ENCODE measurements at places on chromosomes 1 and 21.

DNA sequence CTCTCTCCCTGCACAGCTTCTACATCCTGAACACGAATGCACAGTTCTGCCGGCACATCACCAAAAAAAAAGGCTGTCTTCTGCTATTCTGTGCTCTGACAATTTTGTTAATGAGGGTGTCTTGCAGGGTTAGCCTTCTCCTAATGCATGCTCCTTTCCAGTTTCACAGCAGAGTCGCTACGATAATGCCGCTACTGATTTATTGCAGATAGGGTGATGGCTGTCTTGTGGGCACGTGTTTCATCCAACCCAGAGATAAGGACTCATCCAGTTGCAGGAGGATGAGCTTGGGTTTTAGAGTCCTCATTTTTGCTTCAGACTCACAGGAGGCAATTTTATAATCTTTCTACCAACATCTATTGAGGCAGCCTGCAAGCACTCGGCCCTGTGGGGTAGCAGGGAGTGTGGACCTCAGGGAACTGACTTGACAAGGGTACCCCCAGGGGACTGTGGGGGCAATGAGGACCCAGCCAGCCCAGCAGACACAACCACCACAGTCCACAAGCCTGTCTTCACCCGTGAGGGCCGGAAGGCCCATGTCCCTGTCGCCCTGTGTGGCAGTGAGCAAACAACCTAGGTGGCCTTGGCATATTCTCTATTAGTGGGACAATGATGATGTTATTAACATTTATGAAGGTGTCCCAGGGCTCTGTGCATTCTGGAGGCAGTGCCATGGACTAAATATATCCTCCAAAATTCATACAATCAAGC lies 15.4 kb upstream of the UTS2 start:
- no peak for DNase-seq

DNA sequence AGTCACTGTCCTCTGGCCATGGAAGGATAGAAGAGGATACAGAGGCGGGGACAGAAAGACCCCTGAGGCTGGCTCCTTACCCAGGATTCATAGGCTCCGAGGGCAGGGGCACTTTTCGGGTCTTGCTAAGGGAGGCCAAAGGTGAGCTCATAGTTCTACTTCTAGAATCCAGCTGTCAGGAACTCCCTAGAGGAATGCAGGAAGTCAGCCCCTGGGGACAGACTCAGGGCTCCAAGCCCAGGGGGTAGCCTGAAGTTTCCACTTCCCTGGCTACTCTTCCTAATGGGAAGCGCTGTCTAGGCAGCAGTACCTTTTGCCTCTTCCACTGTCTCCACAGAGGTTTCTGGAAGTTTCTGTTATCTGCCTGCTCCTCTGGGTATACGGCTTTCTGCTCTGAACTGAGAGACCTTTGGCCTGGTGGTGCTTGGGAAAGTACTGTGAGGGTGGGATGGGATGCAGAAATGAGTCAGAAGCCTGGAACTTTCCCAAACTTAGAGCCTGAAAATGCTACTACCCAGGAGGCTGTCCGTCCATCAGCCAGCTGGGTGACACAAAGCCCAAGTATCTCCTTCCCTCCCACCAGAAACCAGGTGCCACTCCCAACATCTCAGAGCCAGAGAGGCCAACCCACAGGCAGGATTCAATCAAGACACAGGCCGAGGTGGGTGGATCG lies 3.6 kb downstream of the UBXN11 start:
- DNase-seq: no peak

DNA sequence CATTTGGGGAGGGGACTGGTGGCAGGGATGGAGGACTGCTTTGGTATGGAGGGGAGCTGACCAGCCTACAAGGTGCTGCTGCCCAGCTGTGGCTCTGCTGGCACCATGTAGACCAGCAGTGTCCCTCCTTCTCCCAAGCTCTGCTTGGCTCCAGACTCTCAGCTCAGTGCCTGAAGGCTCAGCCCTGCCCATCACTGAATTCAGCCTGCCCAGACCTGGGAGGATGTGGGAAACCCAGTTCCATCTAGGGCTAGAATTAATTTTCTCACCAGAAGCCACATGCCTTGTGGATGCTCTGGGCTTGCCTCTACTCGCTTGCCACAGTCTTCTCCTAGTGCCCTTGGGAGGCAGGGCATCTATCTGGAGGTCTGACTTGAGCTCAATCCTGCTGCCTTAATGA lies 195.0 kb upstream of the EDN2 start:
- DNase-seq: no peak

DNA sequence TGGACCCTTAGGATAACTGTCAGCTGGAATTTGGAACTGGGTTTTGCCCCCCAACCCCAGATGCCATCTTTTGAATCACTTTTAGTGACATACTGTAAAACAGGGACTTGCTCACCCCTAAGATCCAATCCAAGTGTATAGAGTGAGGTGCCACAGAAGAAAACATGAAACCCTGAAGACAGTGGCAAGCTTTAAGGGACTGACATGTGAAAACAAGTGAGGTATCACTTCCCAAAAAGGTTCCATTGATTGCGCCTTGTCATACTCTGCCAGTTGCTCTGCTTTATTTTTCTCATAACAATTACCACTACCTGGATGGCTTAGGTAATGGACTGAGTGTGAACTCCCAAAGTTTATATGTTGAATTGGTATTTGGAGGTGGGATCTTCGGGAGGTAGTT lies 115.6 kb downstream of the CSMD2 start:
- DNase-seq: no peak

DNA sequence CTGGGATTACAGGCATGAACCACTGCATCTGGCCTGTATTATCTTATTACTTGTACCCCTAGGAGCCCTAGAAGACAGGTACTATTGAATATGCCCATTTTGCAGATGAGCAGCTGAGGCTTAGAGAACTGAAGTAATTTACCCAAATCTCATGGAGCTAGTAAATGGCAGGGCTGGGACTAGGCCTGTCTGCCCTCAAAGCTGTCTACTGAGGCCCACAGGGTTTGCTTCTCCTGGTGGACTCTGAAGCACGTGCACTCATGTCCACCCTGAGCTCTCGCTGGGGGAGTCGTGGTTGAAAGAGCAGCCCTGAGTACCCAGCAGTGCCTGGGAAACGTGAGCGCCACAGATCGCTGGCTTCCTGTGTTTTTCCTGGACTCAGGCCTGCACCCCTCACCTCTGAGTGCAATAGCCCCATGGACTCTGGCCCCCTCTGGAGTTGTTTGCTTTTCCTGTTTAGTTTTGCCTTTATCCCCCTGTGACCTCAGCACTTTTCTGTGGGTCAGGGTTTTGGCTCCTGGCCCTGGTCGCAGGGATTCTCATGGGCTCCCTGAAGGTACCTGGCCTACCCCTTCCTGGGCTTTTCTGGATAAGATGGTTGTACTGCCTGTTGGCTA lies 52.4 kb downstream of the ARHGEF10L start:
- DNase-seq: no peak

DNA sequence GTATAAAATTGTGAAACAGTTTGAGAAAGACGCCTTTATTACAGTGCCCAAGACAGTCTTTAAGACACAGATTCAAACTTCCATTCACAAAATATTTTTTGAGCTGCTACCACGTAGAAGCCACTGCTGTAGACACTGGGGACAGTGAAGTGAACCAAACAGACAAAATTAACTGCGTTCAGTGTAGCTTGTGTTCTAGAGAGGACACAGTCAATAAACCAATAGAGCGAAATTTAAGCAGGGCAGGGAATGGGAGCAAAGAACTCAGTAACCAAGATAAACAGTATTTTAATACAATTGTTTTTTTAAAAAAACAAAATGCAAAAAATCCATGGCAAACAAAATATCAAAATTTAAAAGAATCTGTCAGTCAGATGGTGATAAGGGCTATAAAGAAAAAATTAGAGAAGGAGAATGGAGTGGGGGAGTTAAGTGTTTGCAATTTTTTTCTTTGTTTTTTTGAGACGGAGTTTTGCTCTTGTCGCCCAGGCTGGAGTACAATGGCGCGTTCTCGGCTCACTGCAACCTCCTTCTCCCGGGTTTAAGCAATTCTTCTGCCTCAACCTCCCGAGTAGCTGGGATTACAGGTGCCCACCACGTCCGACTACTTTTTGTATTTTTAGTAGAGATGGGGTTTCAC lies 719 bp upstream of the PARS2 start:
- no peak for DNase-seq

- DNase-seq: no peak
These were observed 74.3 kb downstream of the SH3GLB1 start for GRCh38 chr1:86778569-86779239.

GRCh38 chr1:94614168-94614815 lies 72.7 kb upstream of the F3 start:
- DNase-seq: no peak

- DNase-seq: no peak
These were observed 846 bp upstream of the PER3 start for GRCh38 chr1:7783178-7783711.

GRCh38 chr1:207823880-207824566 lies 72.2 kb downstream of the CD46 start:
- DNase-seq: peak; percentile 91

- DNase-seq: no peak
These were observed 222.0 kb downstream of the CAMTA1 start for GRCh38 chr1:7006996-7007871.

GRCh38 chr1:31860581-31860980 lies 44.8 kb upstream of the SPOCD1 start:
- no peak for DNase-seq

DNA sequence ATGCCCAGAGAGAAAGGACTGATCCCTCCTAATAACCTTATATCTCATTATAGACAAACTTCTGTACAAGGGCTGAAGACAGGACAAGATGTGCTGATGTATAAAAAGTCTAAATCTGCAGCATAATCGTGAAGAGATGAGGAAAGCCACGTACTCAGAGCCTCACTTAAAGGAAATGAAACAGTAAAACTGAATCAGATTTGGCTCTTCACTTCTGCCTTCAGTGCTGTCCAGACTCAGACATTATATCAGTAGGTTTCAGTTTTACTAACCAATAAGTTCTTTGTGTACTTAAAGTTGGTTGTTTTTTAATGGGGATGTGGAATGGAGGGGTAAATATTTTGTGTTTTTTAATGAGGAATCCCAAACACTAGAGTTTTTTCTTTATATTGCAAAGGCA lies 45.3 kb upstream of the RGS1 start:
- no peak for DNase-seq

- no peak for DNase-seq
These were observed 142.3 kb downstream of the PLXNA2 start for GRCh38 chr1:208101661-208102431.

DNA sequence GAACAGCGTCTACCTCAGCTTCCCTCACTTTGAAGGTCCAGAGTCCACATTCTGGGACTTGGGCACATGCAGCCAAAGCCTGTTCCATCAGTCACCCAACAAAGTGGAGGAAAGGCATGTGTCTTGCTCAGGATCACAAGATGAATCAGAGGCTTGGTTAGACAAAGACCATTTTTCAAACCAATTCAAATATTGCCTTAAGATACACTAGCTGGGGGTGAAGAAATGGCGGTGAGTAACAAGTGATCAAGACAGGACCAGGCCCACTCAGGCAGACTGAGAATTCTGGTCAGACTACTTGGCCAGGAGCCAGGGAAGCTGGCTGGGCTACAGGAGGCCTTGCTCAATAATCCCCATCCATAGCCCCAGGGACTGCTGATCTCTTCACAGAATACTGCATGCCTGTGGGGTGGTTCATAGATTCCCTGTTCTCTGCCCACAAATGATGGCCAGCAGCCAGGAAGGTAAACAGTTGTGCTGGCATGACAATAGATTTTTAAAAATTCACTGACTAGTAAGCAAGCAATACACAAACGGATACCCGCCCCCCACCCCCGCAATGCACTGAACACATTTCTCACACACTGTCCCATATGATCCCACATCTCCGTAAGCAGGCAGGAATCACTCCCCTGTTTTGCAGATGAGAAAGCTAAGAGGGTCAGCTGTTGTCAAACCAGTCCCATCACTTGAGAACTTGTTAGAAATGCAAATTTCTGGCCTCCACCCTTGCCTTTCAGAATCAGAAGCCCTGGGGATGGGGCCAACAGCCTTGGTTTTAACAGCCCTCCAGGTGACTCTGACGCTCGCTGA lies 27.2 kb downstream of the ERI3 start:
- DNase-seq: no peak

Data from CD4-positive, alpha-beta T cell treated with Interleukin-15 for 1 hour (primary cell).